ENCODE measurements at places on chromosomes 5 and 9. TPM values are rescaled to one million over a fixed set of nuclear protein-coding genes. Genes with fewer than 3 reads are reported as not detected.

FBLL1 gene
- polyA plus RNA-seq, result 0.23 TPM

DNAH5 gene
- 2.8 TPM for polyA plus RNA-seq

NME5 gene
- polyA plus RNA-seq, result 5.8 TPM

ALG2 gene
- polyA plus RNA-seq, result 43.6 TPM

ECSCR gene
- polyA plus RNA-seq, result 22.8 TPM

DNA sequence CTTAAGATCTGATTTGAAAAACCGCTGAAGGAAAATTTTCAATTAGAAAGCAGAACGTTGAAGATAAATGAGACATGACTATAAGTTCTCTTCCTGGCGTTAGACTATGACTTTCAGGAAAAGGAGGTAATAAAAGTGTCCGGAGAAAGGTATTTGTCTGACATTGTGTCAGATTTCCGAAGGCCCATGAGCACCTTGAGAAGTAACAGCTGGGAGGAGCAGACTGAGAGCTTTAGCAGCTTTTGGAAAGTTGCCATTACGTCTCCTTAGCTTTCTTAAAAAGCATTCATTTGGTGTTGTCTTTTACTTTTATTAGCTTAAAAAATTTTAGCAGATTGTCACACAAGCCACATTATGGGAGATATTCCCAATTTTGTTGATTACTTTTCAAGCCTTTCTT is 363.5 kb downstream of the NDUFS4 start:
- DNase-seq, result peak; percentile 41

DNA sequence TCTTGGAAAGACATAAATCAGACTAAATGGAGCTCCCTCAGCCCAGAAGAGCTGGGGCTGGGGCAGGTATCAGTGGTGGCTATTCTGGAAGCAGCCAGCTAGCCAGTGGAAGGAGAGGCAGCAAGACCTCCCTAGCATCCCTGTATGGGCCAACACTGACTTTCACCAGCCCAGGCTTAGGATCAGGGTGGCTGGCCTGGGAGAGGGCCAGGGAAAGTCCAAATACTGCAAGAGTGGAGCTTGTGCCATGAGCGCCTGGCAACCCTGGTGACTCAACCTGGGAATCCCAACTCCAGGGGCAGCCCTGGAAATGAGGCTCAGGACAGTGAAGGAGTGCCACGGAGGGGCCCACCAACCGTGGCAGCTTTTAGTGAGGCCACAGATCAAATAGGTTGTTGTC is 7.6 kb upstream of the IRF1 start:
- DNase-seq, result no peak

DNA sequence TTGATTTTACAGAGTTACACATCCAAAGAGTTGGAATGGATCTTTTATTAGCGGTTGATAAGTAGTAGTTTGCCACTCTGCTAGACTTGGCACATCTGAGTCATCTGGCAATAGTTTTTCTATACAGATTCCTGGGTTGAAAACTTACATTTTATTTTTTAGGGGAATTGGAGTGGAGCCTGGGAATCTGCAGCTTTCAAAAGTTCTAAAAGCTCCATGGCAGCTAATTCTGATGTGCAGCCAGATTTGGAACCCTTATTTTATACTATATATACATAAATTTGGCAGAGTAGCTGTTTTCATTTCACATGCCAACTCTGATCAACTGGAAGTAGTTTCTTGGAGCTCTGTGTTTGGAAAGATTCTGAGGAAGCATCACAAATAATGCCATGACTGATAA is 715.5 kb downstream of the TLR4 start:
- DNase-seq, result no peak

- no peak for DNase-seq
Measured at GRCh38 chr5:10291692-10292339, 15.9 kb downstream of the CMBL start.

DNA sequence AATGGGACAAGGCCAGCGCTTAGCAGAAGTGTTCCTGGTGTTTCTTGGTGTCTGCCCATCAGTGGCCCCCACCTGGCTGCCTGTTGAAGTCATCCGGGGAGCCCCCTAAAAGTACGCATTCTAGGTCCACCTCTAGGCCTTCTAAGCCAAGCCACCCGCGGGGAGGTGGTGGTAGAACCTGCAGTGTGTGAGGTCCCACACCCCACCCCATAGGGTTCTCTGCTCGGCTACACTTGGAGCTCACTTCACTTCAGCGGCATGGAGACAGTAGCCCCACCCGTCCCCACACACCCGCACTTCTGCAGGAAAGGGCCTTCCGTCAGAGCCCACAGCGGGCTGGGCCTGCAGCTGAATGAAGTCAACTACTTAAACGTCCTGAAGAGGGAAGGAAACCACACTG is 29.6 kb upstream of the FCN2 start:
- DNase-seq, result no peak

DNA sequence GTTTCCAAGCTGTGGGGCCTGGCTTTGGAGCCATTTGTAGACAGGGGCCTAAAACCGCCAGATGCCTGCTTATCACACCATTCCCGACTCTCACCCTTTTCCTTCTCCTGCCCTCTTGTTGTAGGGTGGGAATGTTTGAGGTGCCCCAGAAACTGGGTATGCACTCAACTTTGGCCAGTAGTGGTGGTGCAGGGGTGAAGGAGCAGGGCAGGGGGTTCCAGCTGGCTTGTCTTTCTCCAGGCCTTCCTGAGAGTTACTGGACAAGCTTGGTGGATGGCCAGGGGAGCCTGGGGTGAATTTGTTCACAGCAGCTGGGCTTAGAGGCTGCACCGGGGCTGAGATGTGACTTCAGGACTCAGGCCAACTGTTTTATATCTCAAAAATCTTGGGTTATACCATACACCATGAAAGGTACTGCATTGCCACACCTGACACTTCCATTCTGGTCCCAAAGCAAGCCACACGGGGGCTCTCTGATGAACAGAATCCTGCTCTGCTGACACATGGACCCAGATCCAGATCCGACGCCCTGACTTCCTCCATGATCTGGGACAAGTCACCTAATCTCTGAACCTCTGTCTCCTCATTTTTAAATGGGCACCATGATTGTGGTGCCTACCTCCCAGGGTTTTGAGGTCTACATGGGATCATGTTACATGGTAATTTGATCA is 62.1 kb downstream of the DAB2IP start:
- DNase-seq, result no peak

DNA sequence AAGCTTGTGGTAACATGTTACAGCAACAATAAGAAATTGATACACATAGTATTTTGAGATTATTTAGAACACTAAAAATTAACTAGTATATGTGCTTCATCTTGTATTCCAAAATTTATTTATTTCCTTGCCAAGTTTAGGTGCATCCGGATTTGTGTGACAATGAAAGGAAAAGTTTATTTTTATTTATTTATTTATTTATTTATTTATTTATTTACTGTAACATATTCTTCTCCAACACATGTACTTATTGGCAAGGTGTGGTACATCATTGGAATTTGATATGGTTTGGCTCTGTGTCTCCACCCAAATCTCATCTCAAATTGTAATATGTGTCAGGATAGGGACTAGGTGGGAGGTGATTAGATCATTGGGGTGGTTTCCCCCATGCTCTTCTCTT is 373.3 kb upstream of the EDIL3 start:
- DNase-seq, result no peak

- DNase-seq, result no peak
Measured at GRCh38 chr5:175640106-175640775, 17.6 kb upstream of the HRH2 start.

- no peak for DNase-seq
Measured at GRCh38 chr5:65796751-65797316, 74.8 kb downstream of the NLN start.

DNA sequence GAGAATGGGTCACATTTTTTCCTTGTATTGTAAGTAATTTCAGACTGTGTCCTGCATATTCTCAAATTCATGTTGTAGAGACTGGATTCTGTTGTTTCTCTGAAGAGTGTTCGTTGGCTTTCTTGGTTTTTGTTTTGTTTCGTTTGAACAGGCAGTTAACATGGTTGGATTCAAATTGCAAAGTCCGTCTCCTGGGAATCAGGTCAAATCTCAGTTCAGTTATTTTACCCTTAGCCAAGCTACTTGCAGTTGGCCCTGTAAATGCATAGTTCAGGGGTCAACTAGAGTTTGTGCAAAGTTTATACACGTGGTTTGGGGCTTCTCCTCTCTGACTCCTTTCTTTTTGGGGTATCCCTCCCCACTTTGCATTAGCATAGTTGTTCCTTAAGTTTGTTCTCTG is 21.7 kb upstream of the FBXW11 start:
- no peak for DNase-seq

DNA sequence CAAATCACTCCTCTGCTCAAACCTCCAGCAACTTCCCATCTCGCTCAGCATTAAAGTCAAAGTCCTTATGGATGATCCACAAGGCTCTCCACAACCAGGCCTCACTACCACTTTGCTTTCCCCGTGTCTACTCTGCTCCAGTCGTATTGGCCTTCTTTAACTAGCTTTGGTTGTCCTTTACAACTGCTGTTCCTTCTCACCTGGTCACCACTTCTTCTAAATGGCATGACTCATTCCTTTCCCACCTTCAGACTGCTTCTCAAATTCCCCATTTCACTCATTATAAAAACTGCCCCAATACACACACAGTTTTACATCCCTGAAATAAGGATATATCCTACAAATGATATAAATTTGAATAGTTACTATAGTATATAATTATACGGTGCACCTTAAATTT is 30.4 kb downstream of the CERT1 start:
- no peak for DNase-seq

DNA sequence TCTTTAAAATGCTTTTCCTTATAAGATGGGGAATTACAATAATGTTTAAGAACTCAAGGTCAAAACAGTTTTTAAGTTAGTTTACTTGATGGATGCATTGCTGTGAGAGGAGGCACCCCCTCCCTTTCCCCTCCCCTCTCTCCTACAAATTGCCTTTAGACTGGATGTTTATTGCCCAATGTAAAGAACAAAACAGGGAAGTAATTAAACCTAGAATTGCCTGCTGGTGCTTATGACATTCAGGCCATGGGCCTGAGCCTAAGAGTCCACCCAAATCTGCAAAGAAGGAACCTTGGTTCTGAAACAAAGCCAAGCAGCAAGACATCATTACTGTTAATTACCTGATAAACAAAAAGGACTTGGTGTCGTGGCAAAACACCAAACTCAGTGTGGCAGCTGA is 630.3 kb downstream of the ISL1 start:
- no peak for DNase-seq

DNA sequence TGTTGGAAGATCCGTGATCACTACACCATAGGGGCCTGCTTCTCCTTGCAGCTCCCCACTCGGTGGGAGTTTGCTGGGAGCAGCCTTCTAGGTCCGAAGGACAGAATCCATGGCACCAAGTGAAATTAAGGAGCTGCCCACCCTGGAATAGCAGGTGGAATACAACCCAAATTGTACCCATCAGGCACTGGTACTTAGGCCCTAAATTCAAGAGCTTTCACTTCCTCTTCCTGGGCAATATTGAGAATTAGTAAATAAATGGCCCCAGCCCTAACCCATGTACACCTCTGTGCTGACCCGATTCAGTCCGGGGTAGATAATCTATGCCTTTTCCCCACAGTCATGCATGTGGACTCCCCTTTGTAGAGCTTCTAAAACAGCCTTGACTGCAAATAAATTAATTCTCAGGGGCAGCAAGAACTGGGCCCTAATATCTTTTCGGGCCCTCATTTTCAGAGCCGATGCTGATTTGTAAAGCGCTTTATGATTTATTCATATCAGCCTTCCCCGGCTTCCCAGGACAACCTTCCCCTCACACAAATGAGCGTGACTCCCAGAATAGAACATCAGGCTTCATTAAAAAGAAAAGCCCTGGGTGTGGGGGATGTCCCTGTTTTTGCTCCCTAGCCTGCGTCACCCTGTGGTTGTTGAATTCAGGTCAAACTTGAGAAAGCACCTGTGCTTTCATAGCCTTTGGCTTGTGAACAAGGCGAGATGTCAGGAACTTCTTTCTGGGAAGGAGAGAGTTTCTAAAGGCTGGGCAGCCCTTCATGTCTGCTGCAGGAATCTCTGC is 126.1 kb upstream of the TBC1D2 start:
- DNase-seq, result no peak

DNA sequence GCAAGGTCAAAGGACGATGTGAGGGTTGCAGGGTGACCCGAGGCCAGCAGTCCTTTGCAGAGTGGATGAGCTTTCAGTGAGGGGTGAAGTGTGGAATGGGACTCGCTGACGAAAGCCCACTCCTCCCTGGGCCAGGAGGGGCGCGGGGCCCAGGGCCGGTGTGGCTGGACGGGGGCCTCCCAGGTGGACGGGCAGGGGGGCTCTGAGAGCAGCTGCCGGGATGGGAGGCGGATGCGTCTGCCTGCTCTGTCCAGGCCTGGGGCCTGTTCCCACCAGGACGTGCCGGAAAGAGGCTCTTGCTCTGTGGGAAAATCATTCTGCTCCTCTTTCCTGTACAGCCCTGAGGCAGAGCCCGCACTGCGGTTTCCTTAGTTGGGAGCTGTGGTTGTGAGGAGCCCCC is 24.3 kb downstream of the IRX4 start:
- DNase-seq, result no peak

GRCh38 chr5:149517461-149518122 is 33.6 kb downstream of the CSNK1A1 start:
- DNase-seq, result no peak

- no peak for DNase-seq
Measured at GRCh38 chr5:87116825-87117512, 150.7 kb upstream of the RASA1 start.

GRCh38 chr5:34652466-34652865 is 3.7 kb upstream of the RAI14 start:
- no peak for DNase-seq

DNA sequence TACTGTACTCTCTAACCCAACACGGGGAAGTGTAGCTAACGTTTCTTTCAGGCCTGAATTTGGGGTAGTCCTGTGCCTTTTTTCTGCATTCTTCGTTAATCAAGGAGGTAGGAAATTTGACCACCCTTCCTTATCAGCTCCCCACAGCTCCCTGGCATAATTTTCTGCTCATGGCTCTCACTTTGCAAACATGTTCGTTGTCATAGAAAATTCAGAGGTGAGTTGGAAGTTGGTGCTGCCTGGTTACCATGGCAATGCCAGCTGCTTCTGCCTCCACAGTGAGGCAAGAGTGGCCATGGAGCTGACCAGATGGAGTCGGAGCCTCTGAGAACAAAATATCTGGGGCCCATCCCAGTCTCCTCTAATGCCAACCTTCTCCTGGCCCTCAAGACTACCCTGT is 116.6 kb upstream of the BOD1 start:
- no peak for DNase-seq
